ENCODE measurements at places on chromosomes 6 and 20.

DNA sequence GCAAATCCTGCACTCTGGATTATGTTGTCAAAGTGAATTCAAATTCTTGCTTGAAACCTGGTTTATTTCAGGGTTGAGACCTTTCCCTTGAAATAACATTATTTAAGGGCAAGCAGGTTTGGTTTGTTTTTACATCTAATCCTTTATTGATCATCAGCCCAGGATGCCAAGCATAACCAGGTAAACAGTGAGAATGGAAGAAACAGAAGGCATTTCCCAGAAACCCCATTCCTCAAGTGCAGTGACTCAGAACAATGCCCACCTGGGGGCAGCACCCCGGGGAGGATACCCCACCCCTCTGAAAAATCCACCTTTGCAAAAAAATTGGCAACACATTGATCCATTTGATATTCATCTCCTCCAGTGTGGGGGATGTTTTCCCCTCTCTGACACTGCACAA is 32.5 kb downstream of the POFUT1 start:
- no peak for DNase-seq

- DNase-seq, result no peak
Measured at GRCh38 chr20:63418617-63419016, 53.8 kb downstream of the KCNQ2 start.

DNA sequence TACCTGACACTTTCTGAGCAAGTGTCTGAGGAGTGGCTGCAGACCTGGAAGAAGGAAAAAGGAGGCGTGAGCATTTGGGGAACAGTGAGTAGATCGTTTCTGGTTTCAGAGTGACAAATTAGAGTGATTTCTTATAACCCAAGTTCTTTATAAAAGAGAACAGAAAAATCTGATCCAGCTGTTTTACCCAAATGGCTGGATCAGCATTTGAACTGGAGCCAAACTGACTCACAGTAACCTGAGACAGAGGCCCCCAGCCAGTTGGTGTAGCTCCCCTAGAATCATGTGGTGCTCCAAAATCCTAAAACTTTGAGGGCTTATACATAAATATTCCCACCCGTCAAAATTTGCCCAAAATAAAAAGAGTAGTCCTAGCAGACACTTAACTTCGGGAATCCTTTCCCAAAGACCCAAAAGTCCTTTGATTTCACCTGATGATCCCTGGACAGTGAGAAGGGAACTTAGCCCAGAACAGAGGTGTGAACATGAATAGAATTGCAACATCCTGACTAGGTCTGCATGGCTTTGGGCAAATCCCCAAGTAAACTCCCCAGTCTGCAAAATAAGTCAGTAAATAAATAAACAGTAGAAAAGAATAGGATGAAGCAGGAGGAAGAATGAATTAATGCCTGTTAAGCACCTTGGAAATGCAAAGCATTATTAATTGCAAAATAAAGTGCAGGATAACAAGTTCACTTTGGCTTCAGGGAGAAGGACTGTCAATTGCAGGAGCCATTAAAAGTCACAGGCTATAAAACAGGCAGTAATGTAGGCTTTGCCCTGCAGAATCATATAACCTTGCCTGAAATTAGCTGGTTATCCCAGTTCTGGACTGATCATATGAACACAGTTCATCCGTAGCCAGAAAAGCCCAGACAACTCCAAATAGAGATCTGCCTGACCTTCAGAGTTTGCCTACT is 262.0 kb upstream of the JARID2 start:
- no peak for DNase-seq

DNA sequence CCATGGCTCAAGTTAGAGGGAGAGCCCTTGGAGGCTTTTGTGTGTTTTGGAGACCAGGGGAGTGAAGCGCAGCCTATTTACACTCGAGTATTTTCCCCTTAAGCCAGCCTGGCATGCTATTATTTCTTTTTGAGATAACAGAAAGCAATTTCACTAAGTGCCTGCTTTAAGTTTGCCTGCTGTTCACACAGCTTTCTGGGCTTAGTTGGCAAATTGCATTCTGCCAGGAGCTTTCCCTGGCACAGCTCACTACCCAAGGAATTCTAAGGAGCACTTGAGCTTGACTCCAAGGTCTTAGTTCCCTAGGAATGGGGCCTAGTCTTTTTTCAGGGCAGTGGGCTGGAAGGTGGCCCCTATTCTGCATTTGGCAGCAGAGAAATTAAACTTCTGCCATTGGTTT is 19.0 kb upstream of the ASXL1 start:
- no peak for DNase-seq

DNA sequence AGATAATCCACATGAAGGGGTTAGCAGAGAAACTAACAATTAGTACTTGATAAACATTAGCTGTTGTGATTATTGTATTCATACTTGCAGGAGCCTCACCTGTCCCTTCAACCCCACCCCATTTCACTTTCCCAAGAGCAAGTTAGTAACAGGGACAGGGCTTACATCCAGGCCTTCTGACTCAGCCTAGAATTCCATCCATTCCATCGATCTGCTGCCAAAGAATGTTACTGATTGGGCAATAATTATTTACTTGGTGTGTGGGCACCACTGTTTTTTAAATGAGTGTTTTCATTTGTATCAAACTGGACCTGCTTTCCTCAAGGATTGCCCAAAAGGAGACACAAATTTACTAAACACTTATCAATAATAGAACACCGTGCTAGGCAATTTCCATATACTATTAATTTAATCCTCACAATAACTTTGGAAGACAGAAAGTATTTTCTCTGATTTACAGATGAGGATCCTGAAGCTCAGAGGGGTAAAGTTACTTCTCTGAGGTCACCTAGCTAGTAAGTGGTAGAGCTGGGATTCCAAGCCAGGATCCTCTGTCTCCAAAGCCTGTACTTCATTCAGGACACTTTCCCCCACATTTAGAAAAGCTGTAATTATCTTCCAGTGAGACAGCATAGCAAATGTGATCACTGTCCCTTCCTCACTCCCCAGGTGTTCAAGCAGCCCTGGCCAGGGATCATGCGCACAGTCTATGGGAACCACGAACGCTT is 32.8 kb downstream of the GSS start:
- DNase-seq, result no peak

- DNase-seq, result no peak
Measured at GRCh38 chr20:8714206-8714605, 354.7 kb upstream of the PLCB4 start.

DNA sequence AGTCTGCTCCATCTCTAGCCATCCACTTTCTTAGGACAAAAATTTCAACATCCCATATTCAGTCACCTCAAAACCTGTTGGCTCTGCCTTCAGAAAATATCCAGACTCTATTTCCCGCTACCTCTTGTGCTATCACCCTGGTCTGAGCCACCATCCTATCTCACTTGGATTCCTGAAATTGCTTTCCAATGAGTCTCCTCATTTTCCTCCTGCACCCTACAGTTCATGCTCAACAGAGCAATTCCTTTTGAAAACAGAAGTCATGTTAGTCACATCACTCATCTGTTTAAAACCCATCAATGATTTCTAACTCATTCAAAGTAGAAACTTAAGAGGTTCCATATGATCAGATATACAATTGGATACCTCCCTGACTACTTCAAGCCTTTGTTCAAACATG is 229.9 kb downstream of the ADGRG6 start:
- no peak for DNase-seq

GRCh38 chr6:168210239-168211105 is 109.1 kb downstream of the DACT2 start:
- DNase-seq, result no peak

DNA sequence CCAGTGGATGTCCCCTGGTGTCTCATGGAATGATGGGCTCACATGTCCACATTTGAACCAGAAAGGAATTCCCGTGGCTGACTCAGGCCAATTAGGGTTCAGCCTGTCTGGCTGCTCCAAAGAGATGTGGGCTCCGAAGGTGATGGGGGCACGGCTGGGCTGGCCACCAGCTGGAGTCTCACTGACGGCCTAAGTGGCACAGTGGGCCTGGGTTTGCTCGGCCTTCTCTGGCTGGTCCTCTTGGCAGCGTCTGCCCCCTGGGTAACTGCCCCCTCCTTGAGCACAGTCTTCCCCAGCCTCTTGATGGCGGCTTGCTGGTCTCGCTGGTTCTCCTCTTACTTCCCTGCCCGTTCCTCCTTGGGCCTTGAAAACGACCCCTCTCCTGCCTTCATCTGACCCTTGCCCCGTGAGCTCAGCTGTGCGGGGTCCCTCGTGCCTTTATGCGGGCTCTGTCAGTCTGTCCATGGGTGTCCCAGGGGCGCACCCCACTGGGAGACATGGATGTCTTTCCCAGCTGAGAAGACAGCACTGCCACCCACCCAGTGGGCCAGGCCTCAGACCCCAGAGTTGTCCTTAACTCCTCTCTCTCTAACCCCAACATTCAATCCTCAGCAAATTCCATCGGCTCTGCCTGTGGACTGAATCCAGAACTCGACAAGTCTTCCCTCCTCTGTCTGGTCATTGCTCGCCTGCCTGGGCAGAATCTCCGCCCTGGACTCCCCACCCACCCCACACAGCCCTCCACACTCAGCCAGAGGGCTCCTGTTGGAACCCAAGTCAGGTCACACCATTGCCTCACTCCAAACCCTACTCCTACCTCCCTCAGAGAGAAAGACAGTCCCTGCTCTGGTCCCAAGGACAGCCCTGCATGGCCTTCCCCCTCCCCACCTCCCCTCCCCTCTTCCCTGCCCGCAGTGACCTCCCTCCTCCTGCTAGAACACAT is 78.7 kb downstream of the CEBPB start:
- no peak for DNase-seq

DNA sequence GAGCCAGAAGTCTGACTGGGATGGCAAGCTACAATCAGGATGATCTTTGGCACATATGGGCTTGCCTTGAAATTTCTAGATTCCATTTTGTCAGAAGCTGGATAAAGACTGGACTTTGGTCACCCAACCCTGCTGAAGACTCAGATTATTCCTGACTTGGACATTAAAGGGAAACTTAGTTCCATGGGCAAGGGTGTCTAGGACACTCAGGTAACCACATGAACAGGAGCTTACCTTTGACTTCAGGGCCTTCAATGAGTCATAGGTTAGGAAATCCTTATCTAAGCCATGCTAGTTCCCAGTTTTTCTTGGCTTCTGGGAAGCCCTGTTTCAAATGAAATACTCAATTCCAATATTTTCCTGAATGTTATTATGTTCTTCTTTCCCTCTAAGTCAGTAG is 28.5 kb upstream of the IFNGR1 start:
- no peak for DNase-seq

GRCh38 chr6:903761-904160 is 210.8 kb upstream of the EXOC2 start:
- no peak for DNase-seq

DNA sequence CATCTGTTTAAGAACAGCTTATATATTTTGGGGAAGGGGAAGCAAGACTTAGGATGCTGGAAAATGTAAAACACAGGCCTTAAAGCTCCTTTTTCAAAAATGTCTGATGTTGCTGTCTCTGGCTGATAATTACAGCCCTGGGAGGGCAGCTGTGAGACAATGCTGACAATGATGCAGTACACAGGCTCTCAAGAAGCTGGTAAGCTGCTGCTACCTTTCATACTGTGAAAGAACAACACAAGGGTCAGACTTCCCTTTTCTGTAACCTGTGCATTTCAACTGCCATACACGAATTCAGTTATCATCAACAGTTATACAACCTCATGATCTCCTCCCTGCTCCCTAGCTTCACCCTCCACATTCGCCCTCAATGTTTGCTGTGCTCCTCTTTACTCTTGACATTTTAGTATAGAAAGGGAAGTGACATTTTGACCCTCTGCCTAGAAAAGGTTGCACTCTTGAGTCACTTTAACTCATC is 25.2 kb downstream of the MAP7 start:
- DNase-seq, result no peak

- DNase-seq, result no peak
Measured at GRCh38 chr20:25053255-25054031, 4.5 kb downstream of the ACSS1 start.

DNA sequence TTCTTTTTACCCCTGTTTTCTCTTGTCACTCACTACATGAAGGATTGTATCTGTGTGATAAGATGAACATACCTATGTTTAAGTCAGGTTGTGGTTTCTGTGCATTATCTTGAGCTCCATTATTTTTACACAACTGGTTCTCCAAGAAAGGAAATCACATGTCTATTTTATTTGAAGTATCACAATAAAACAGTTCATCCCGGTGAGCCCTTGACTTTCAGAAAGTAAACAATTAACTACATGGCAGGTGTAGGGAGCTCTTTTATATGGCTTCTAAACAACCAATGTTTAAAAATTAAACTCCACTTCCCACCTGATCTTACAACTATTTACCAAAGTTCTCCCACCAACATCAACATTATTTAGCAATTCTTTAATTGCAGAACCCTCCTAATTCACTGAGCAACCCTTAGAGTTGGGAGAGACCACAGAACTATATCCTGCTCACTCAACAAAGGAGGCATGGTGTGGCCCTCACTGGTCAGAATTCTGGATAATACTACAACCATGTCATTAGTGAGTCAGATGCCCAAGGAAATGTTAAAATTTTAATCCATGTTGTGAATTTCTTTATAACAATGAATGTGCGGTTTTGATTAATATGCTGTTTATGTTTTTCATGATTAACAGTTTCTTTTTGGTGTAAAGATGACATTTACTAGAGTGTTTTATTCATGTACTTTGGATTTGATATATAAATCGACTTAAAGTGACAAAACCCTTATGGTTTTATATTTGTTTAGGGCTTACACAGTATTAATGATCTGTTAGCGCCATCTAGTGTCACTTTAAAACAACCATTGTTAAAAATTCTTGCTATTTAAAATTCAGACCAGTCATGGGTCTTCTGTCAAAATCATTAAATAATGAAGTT is 50.0 kb upstream of the SCGN start:
- no peak for DNase-seq

DNA sequence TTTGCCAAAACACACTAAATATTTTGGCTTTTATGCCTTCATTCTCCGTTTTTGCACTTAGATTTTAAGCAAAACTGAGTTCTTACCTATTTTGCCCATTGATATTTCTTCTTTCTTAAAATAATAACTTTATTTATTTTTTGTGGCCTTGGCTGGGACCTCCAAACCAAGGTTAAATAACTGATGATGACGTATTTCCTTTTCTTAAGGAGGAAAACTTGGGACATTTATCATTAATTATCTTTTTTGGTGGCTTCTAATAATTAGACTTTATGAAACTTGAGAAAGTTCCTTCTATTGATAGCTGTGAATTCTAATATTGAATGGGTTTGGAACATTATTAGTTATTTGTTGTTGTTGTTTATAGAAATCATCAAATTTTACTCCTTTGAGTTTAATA is 154.5 kb downstream of the ADGB start:
- DNase-seq, result no peak

GRCh38 chr20:1124421-1124820 is 6.0 kb downstream of the PSMF1 start:
- no peak for DNase-seq

DNA sequence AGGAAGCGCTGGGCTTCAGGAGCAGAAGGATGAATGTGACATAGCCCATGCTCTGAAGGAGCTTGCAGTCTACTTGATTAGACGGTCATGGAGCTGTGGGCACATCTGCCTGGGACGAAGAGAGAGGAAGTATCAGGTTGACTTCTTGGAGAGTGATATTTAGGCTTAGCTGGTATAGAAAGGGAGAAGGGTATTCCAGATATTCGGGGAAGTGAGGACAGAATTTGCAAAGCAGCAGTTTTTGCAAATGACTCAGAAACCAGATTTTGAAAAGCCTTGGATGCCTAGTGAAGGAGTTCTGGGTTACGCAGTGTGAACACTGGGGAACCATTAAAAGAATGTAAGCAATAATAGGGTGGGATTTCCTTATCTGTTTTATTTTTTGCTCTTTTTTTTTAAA is 60.7 kb downstream of the EYA4 start:
- DNase-seq, result no peak
